ENCODE measurements at places on chromosomes 12 and 14.

- no peak for DNase-seq
Observed at GRCh38 chr14:36848213-36848612, 186.6 kb downstream of the PAX9 start.

GRCh38 chr12:58961166-58961565 lies 40.9 kb upstream of the LRIG3 start:
- no peak for DNase-seq

- no peak for DNase-seq
Observed at GRCh38 chr14:49485290-49485689, 100.9 kb downstream of the RPS29 start.

DNA sequence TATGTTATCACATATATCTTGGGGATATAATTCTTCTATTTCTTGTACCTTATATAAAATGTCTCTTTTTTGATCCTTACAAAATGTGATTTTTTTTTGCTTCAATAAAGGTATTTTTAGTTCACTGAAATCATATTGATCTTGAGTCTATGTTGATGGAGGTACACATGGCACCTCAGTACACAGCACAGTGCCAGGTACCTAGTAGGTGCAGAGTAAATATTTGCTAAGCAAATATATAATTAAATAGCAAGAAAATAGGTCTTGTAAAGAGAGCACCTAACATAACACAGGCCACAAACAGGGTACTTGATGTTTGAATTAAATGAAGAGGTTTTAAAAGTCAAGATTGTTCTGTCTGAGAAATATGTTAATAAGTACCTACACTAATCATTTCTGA lies 69.7 kb downstream of the CIT start:
- no peak for DNase-seq

Measured in amygdala (tissue), 56 donors.